ENCODE measurements at places on chromosomes 1 and 21. TPM values are rescaled to one million over a fixed set of nuclear protein-coding genes. Genes with fewer than 3 reads are reported as not detected.

GRCh38 chr1:33608825-33609400 is 136.5 kb downstream of the ZSCAN20 start:
- no peak for DNase-seq

DNA sequence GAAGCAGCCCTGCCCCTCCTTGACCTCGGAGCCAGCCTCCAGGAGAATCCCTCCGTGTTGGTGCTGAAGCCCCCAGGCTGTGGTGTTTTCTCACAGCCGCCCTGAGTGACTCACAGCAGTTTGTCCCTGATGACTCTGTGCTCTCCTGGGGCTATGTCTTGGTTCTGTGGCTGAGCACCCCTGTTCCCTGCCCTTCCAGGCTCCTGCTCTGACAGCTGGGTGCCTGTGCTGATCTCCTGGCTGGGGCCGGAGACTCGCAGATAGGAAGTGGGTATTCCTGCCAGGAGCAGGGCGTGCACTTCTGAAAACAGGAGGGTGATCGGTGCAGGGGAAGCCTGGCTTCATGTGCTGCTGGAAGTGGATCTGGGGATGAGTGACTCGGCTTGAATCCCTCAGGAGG is 34.5 kb downstream of the POFUT2 start:
- no peak for DNase-seq

Gene KRTAP21-2
- not detected for total RNA-seq

Gene FCGR1A
- total RNA-seq: 2.9 TPM

Gene CDA
- total RNA-seq: 3.5 TPM

Gene RUNX3
- 5.3 TPM for total RNA-seq

Data from ureter (tissue), 1 donor.